WERI-Rb-1 (cell line): ENCODE measurements at places on chromosomes 4 and X.

DNA sequence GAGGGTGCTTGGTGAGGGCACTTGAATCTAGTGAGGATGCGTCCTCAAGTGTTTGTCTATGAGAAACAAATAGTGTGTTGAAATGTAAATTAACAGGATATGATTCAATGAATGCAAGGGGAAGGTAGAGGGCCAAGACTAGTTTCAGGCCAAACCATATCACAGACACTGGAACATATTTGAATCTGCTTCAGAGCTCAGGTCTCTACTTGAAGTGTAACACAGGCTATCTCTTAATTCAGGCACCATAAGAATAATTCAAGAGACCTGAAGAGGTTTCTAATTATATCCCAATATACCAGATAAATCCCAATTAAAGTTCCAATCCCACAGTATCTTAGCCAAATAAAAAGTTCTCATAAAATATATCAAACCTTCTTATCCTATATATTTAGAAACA lies 146.5 kb upstream of the INTU start:
- DNase-seq = no peak

GRCh38 chr4:102713096-102713495 lies 47.7 kb downstream of the MANBA start:
- no peak for DNase-seq

- no peak for DNase-seq
Measured at GRCh38 chrX:19272452-19272851, 71.3 kb upstream of the PDHA1 start.

- DNase-seq = no peak
Measured at GRCh38 chr4:51859476-51860031, 16.6 kb downstream of the DCUN1D4 start.

GRCh38 chr4:53355930-53356521 lies 9.8 kb downstream of the SCFD2 start:
- DNase-seq = no peak

DNA sequence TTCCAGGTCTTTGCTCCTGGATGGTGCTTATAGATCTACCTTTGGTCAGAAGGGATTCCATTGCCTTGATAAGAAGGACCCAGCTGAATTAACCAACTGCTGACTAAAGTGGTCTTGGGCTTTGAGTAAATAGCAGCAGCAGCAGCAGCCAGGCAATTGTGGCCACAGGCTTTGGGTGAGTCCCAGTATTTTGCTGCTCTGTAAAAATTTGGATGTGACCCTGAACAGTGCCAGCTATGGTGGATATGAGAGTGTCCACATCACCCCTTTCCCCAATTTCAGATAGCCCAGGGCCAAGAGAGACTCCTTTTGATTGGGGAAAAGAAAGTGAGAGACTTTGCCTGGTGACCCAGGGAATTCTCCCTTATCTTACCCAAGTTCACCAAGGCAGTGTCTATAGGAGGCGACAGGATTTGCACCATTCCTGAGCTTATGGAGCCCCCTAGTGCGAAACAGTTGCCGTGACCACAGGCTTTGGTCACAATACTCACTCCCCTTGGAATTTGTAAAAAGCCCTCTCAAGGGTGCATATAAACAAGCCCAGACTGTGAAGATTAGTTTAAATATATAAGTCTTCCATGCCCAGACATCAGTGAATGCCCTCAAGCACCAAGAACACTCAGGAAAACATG lies 518.0 kb downstream of the TMA16 start:
- DNase-seq = peak; percentile 77
